ENCODE measurements at places on chromosomes 4 and X. TPM values are rescaled to one million over a fixed set of nuclear protein-coding genes. Genes with fewer than 3 reads are reported as not detected.

- H3K4me3 ChIP-seq = no peak overlapping the region
- H3K36me3 ChIP-seq = no peaks in the 10 kb centered on the region
- no peaks in the 10 kb centered on the region for H3K4me1 ChIP-seq
- no peak overlapping the region for H3K27ac ChIP-seq
Observed at GRCh38 chrX:5086388-5086787, 1142.3 kb downstream of the NLGN4X start.

SMIM43 gene
- total RNA-seq = not detected

- no peaks in the 10 kb centered on the region for H3K27me3 ChIP-seq
- no peak for DNase-seq
- H3K4me1 ChIP-seq = no peaks in the 10 kb centered on the region
- H3K4me3 ChIP-seq = no peak overlapping the region
- no peak overlapping the region for H3K27ac ChIP-seq
- H3K36me3 ChIP-seq = no peaks in the 10 kb centered on the region
Observed at GRCh38 chr4:25608644-25609043, 47.0 kb upstream of the SLC34A2 start.

GRCh38 chr4:74123065-74123728, 24.2 kb upstream of the CXCL2 start:
- H3K36me3 ChIP-seq = no peaks in the 10 kb centered on the region
- H3K27ac ChIP-seq = no peak overlapping the region
- no peak overlapping the region for H3K4me3 ChIP-seq
- peaks cover 9% of the 10 kb centered on the region for H3K27me3 ChIP-seq
- H3K4me1 ChIP-seq = no peaks in the 10 kb centered on the region

DNA sequence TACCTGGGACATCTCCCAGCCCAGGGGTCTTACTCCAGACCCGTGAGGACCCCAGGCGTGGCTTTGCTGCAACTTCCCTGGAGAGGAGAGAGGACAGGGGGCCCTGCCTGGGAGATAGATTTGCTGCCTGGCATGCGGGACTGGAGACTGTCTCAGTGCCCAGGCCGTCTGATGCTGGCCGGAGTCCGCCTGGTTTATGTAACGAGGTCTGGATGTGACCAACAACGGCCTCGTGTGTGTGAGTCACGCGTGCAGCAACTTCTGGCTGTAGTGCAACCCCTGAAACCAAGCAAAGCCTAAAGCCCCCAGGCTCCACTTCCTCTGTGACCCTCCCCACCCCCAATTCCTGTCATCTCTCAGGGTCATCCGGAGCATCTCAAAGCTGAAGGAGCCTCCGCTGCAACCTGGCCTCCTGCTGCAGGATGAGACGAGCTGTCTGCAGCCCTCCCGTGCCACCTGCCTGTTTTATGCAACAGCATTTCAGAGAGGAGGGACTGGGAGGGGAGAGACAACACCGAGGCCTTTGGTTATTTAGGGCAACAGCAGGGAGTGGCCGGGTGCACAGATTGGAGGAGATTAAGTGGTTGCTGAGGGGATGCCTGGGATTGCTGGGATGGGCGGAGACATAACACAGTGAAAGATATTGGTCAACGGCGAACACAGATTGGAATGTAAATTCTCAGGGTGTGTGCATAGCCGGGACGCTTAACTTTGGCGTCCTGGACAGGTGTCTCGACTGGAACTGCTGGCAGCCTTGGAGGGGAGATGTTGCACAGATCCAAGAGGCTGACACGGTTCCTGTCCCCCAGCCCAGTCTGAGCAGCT, 16.0 kb downstream of the XG start:
- DNase-seq = no peak
- no peak overlapping the region for H3K4me3 ChIP-seq
- peaks cover 11% of the 10 kb centered on the region for H3K27me3 ChIP-seq
- peaks cover 4% of the 10 kb centered on the region for H3K4me1 ChIP-seq

- H3K27me3 ChIP-seq = no peaks in the 10 kb centered on the region
- no peaks in the 10 kb centered on the region for H3K4me1 ChIP-seq
- H3K27ac ChIP-seq = no peak overlapping the region
- H3K4me3 ChIP-seq = no peak overlapping the region
- DNase-seq = no peak
Observed at GRCh38 chr4:90960840-90961239, 833.6 kb downstream of the CCSER1 start.

HMGB2 gene
- total RNA-seq = 614 TPM

DNA sequence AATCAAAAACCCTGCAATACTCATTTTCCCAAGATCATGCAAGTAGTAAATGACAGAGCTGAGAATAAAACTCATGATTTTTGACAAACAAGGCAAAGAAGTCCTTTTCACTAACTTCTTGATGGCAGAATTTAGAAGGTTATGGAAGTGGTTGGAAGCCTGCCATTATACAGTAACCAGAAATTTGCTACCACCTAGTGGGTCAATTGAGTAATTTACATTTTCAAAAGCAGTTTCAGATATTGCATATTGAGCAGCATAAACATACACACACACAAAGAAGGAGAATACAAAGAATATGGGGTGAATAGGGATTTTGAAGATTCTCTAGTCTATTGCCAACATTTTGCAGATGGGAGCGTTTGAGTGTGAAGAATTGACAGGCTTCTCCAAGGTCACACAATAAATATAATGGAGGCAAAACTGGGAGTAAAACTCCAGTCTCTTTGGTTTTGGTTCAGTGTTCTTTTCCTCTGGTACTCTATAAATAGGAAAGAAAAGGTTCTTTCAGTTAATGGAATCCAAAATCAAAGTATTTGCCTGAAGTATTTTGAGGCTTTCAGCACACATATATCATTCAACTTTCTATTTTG, 70.2 kb downstream of the GC start:
- peaks cover 2% of the 10 kb centered on the region for H3K27me3 ChIP-seq
- H3K4me1 ChIP-seq = no peaks in the 10 kb centered on the region
- DNase-seq = no peak
- no peak overlapping the region for H3K4me3 ChIP-seq

- H3K27ac ChIP-seq = no peak overlapping the region
- H3K27me3 ChIP-seq = no peaks in the 10 kb centered on the region
- no peak overlapping the region for H3K4me3 ChIP-seq
- DNase-seq = no peak
- no peaks in the 10 kb centered on the region for H3K36me3 ChIP-seq
Observed at GRCh38 chr4:41613821-41614220, 75.9 kb downstream of the LIMCH1 start.

DNA sequence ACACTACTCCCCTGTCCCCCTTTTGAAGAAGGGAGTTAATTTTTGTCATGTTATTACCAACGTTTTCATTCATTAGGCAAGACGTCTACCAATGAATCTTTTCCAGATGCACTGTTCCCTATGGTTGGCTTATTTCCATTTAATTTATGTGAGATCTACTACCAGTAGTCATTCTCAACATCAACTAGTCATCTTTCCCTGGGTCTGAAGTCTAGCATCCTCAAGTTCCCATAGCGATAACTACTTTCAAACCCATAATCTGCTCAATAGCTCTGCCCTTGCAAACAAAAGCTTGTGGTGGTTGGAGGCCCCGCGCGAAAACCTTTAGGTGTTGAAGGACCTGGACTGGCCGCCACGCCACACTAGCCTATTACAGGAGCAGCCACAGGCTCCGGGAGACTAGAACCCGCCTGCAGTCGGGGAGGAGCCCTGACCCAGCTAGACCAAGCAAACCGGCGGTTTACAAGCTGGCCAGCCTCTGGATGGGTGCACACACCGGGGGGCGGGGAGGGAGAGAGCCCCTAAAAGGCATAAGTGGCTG, 746 bp downstream of the PPAT start:
- DNase-seq = peak; percentile 57
- peaks cover 15% of the 10 kb centered on the region for H3K36me3 ChIP-seq
- peak overlapping the region; percentile 95 for H3K27ac ChIP-seq
- peak overlapping the region; percentile 98 for H3K4me3 ChIP-seq

DNA sequence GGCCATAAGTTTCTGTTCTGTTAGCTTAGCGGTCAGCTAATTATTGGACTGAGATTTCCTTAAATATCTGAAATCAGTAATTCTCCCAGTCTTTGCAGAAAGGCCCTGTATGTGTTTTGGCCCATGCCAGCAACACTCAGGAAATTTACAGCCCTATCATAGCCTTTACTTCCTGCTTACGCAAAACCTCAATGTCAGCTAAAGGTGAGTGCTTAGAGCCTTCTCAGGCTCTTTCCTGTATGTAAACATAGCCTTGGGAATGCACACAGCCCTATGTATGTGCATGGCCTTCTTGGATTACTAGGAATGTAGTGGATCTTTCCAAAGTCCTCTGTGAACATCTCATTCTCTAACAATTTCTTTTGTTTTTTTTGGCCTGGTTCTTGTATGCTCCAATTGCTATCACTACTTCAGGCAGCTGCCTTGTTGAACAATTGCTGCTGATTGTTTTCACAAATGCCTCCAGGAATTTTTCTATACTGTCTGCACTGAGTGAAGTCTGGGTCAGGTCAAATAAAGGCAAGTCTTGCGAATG, 200.0 kb downstream of the PPP1R2C start:
- H3K4me1 ChIP-seq = peaks cover 10% of the 10 kb centered on the region
- no peak overlapping the region for H3K4me3 ChIP-seq
- H3K36me3 ChIP-seq = no peaks in the 10 kb centered on the region

DNA sequence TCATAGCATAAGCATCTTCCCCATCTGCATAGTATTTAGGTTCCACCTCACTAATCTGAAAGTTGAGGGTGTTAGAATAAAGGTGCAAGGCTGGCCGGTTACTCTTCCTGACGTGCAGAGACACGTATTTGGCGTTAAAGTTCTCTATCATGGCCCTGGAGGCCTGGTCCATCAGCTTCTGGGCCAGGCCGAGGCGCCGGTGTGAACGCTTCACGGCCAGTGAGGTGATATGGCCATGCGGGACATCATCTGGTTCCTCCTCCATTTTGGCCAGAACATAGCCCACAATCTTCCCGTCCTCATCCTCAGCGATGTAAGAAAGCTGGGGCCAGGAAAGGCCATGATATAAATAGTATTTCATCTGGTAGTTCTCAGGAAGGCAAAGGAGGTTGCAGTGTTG, 425 bp downstream of the NAA11 start:
- no peaks in the 10 kb centered on the region for H3K36me3 ChIP-seq
- DNase-seq = no peak
- H3K27me3 ChIP-seq = no peaks in the 10 kb centered on the region
- H3K4me3 ChIP-seq = no peak overlapping the region
- H3K4me1 ChIP-seq = no peaks in the 10 kb centered on the region
- no peak overlapping the region for H3K27ac ChIP-seq

NDST4 gene
- total RNA-seq = not detected

- no peak for DNase-seq
- no peaks in the 10 kb centered on the region for H3K27me3 ChIP-seq
- H3K36me3 ChIP-seq = peaks cover 75% of the 10 kb centered on the region
- peaks cover 39% of the 10 kb centered on the region for H3K4me1 ChIP-seq
Observed at GRCh38 chr4:2950221-2950989, 12.8 kb downstream of the NOP14 start.

OTC gene
- not detected for total RNA-seq

- no peaks in the 10 kb centered on the region for H3K27me3 ChIP-seq
- H3K4me1 ChIP-seq = no peaks in the 10 kb centered on the region
- no peak overlapping the region for H3K4me3 ChIP-seq
- no peak for DNase-seq
Observed at GRCh38 chr4:70179811-70180210, 15.7 kb upstream of the ODAM start.

PALLD gene
- 9.4 TPM for total RNA-seq

- no peak overlapping the region for H3K27ac ChIP-seq
- no peaks in the 10 kb centered on the region for H3K36me3 ChIP-seq
- DNase-seq = no peak
- H3K27me3 ChIP-seq = no peaks in the 10 kb centered on the region
- peak overlapping the region; percentile 46 for H3K4me3 ChIP-seq
- peaks cover 6% of the 10 kb centered on the region for H3K4me1 ChIP-seq
Observed at GRCh38 chrX:274904-275475, 6.2 kb upstream of the PLCXD1 start.

DNA sequence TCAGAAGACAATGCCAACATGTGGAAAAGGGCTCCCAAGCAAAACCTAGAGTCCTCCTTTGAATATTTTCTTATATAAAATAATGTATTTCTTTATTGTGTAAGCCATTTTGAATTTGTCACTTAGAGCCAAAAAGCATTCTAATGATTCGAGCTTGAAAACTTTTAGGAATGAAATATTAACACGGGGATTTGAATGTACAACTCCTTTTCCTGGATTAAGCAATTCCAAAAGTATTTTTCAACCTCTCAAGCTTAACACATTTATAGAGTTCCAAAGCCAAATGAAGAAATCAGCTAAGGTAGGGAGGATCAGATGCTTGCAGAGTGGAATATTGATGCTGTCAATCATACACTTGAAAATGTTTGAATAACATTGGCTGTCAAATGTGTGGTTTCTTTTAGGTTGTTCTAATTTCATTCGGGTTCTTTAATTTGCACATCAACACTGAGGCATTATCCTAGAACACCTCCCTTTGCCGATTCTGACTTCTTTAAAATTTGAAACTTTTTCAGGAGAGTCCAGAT, 67.2 kb upstream of the ETNPPL start:
- no peaks in the 10 kb centered on the region for H3K4me1 ChIP-seq
- no peak overlapping the region for H3K27ac ChIP-seq
- peaks cover 2% of the 10 kb centered on the region for H3K27me3 ChIP-seq
- no peak for DNase-seq

DNA sequence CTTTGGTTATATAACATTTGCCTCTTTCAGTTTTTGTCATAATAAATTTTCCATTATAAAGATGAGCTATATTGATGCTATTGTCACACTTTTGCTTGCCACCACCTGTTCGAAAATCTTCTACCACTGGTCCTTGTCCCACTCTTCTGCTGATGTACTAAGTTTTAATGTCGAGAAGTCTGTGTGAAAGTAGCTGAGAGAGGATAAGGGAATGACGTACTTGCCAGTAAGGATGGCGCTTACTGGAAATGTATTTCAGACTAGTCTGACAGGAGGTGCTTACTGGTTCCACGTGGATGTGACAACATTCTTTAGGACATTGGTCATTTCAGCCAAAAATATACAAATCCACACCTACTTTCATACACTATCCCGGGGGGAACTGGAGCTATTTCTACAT, 132.7 kb upstream of the NR3C2 start:
- no peak overlapping the region for H3K4me3 ChIP-seq
- no peak overlapping the region for H3K27ac ChIP-seq
- no peak for DNase-seq
- no peaks in the 10 kb centered on the region for H3K4me1 ChIP-seq
- no peaks in the 10 kb centered on the region for H3K36me3 ChIP-seq

CYTL1 gene
- not detected for total RNA-seq

DNA sequence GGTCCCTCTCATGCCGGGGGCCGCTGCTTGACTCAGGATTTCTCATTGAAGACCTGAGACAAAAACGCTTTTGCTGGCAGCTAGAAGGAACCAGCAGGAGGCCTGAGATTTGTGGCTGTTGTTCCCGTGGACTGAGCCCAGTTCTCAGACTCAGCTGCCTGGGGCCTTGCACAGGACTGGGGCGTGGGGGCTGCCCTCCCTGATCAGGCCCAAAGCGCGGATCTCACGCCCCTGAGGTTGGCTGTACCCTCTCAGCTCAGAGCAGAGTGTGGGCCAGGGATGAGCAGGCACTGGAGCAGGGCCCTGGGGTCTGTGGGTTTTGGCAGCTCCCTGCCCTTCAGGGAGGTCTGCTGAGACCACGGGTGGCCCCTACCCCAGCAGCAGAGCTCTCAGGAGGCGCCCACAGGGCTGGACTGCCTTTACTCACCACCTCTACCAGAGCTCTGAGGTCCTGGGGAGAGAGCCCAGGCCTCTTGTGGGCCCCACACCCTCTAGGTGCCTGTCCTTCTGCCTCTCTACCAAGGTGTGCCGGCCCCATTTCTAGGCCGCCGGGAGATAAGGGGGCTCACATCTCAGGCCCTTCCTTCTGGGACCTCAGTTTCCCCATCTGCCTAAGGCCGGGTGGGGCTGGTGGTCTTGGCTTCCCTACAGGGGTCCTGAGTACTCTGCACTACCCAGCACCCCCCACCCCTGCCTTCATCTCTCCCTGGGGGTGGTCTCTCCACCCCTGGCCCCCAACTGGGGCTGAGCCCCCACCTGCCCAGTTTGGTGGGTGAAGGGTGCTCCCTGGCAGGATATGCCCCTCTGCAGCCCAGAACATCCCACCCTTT, 5.6 kb downstream of the MSANTD1 start:
- H3K36me3 ChIP-seq = no peaks in the 10 kb centered on the region
- no peak overlapping the region for H3K27ac ChIP-seq
- H3K27me3 ChIP-seq = no peaks in the 10 kb centered on the region
- no peak overlapping the region for H3K4me3 ChIP-seq

Data from activated CD4-positive, alpha-beta memory T cell treated with anti-CD3 and anti-CD28 coated beads for 36 hours (primary cell).